ENCODE measurements at places on chromosomes 2 and 18.

DNA sequence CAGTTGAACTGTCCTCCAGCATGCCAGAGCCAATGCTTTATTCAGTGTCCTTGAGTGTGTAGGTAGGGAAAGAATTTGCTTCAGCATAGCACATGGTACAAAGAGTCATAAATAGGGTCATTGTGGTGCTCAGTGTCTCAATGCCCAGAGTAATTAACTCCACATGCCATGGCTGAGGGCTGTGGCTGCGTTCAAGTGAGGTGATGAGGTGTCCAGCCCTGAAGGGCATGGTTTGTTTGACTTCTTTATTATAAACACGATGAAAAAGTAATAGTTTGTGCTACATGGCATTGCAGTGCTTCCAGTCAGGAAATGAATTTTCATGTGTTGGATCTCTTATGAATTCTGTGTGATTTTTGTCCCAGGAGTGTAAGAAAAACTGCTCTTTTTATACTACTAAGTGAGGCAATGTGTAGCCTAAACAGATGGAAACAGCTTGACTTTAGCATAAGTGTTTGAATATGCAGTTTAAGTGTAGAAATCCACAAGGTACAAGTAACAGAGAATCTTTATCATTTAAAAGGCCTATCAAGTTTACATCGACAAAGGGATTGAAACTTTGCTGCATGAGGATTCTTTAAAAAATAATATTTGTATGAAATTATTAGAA, 507.9 kb upstream of the CDH2 start:
- DNase-seq, result no peak

GRCh38 chr2:20538308-20539132, 91.6 kb downstream of the RHOB start:
- DNase-seq, result no peak

DNA sequence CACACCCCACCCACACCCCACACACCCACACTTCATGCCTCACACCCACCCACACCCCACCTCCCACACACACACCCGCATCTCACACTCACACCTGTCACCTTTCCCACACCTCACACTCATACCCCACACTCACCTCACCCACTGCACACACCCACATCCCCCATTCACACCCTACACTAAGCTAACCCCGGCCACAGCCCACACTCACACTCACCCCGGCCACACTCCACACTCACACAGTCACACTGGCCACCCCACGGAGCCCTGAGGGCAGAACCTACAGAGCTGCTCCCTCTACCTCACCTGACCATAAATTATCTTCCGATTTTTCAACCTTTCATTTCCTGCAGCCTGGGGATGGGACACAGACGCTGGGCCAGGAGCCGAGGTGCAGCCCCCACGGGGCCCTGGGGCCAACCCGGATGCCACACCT, 241.3 kb downstream of the HDAC4 start:
- peak; percentile 38 for DNase-seq

DNA sequence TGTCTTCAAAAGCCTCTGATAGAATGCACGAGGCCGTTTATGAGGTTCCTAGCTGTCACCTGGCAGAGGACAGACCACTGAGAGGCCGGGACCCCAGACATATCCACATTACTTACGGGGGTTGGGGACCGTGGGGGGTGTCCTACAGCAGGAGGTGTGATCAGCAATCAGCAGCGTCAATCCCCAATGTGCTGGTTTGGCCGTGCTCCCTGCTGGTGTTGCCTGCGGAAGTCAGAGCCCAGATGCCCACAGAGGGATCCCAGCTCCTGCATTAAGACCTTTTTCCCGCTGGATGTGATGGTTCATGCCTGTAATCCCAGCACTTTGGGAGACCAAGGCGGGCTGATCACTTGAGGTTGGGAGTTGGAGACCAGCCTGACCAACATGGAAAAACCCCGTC, 20.8 kb upstream of the SP5 start:
- no peak for DNase-seq

- peak; percentile 54 for DNase-seq
Measured at GRCh38 chr2:174771631-174772471, 7.6 kb upstream of the CHRNA1 start.

DNA sequence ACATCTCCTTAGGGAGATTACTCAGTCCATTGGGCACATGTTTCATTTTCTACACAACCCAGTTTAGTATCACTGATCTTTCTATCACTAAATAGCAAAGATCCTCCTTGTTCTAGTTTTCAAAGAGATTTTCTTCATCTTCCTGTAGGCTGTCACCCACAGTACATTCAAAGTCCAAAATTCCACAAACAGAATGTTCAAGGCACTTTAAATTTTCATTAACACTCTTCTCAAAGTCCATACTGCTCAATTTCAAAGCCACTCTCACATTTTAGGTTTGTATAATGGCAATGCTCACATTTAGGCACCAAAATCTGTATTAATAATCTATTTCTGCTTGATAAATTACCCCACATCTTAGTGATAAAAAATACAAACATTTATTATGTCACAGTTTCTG, 152.8 kb downstream of the FSIP2 start:
- DNase-seq, result no peak

GRCh38 chr18:69840001-69840400, 107.7 kb downstream of the CD226 start:
- DNase-seq, result no peak

DNA sequence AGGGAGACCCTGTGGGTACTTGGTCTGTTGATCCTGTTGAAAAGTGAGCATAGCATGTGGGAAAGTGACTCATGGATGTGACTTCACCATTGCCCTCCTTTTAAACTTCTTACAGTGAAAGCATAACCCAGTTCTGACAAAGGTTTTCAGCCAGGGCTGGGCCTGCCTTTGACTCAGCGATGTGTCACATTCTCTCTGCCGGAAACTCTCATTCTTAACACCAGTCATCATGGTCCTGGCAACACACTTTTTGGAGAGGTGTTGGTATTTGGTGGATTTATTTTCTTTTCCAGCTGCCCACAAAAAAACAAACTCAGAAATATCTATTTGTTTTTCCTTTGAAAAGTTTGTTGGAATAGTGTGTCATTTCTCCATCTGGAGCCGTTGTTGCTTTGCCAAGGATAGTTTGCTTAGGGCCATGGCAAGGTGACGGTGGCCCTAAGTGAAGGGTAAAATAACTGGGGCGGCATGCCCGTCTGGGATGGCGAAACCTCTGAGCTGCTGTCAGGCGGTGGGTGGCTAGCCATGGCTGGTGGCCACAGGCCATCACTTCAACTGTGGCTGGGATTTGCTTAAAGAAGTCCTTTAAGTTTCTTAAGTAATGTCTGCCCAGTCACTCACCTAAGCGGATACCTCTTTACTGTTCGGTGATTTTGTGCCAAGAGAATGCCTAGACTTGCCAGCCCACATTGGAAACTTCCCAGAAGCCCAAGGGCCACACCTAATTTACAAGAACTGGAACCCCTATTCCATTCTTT, 123.3 kb downstream of the LTBP1 start:
- no peak for DNase-seq

DNA sequence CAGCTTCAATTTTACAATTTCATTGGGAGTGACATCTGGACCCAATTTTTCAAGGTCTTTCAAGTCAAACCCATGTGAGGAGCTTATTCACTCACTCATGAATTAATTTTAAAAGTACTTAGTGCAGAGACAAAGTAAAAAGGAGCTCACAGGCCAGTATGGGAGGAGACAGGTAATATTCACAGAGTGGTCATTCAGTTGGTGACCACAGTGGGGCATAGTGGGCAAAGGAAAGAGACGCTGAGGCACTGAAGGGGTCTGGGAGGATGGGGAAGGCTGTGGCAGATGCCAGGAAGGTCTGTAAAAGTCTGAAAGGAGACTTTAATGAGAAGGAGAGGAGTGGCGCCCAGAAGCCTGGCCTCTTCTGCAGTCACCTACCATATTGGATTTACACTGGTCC, 76.0 kb downstream of the CD8B2 start:
- no peak for DNase-seq

- DNase-seq, result no peak
Measured at GRCh38 chr2:179455172-179455524, 190.5 kb upstream of the SESTD1 start.

DNA sequence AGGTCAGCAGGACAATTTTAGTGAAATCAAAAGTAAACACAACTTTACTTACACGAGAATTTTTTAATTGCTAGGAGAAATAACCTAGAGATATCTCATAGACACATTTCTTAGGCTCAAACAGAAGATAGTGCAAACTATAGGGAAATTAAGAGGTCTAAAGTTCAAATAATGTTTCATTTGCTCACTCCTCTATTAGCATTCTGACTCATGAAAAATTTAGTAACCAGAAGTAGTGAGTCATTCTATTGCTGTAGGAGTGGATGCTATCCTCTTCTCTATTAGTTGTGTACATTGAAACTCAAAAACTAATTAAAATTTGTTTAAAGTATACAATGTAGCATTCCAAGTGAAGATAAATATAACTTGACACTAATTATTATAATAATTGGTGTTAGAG, 908.3 kb upstream of the TMEFF2 start:
- no peak for DNase-seq

DNA sequence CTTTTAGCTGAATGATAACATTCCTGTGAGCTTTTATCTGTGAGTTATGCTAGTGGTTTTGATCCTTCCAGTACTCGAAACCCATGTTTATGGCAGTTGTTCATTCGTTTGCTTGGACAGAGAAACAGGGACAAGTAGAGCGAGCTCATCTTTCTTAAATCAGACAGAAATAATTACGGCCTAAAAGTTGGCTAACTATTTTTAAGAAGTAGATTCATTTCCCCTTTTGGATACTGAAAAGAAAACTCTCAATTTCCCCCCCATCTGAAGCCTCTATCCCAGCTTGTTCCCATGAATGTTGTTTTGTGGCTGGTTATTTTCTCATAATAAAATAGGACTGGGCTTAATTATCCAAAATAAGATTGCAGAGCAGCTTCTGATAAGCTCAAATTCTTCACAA, 67.1 kb downstream of the ANTXR1 start:
- DNase-seq, result no peak
